ENCODE measurements at places on chromosomes 3 and 15. TPM values are rescaled to one million over a fixed set of nuclear protein-coding genes. Genes with fewer than 3 reads are reported as not detected.

DHFR2 gene
- total RNA-seq: 6.3 TPM

BDH1 gene
- total RNA-seq: 73.8 TPM

ADCY5 gene
- total RNA-seq: not detected

C15orf62 gene
- total RNA-seq: 0.44 TPM

GOLGA8Q gene
- total RNA-seq: not detected

RETNLB gene
- not detected for total RNA-seq

WDR49 gene
- total RNA-seq: not detected

SYNPR gene
- total RNA-seq: not detected

SLC25A20 gene
- 24.1 TPM for total RNA-seq

FETUB gene
- not detected for total RNA-seq

CHRM5 gene
- not detected for total RNA-seq

CFAP100 gene
- not detected for total RNA-seq

DBR1 gene
- 26.7 TPM for total RNA-seq

CNTN6 gene
- total RNA-seq: not detected

SKOR1 gene
- total RNA-seq: 0.08 TPM

RAP2B gene
- total RNA-seq: 16.3 TPM

TIMP4 gene
- total RNA-seq: not detected

SLC51A gene
- not detected for total RNA-seq

SLC28A2 gene
- not detected for total RNA-seq

DNAH12 gene
- not detected for total RNA-seq

CTXN2 gene
- total RNA-seq: not detected

ROPN1 gene
- not detected for total RNA-seq

SOX14 gene
- total RNA-seq: not detected

ALDH1L1 gene
- not detected for total RNA-seq

LRRFIP2 gene
- 36.1 TPM for total RNA-seq

CPNE4 gene
- total RNA-seq: not detected

IQCF5 gene
- not detected for total RNA-seq

Data from activated CD8-positive, alpha-beta memory T cell treated with anti-CD3 and anti-CD28 coated beads for 36 hours (primary cell).